ENCODE measurements at places on chromosomes 16 and 17. TPM values are rescaled to one million over a fixed set of nuclear protein-coding genes. Genes with fewer than 3 reads are reported as not detected.

KCNH4 gene
- total RNA-seq = not detected

NOG gene
- not detected for total RNA-seq

CA4 gene
- total RNA-seq = 3.7 TPM

C16orf74 gene
- total RNA-seq = 0.51 TPM

ENDOV gene
- 12.8 TPM for total RNA-seq

CRLF3 gene
- total RNA-seq = 5.1 TPM

CCL17 gene
- not detected for total RNA-seq

KRTAP4-6 gene
- total RNA-seq = not detected

ZDHHC7 gene
- 43.7 TPM for total RNA-seq

ARSG gene
- 2.7 TPM for total RNA-seq

CEP295NL gene
- total RNA-seq = 1.6 TPM

SLC7A6 gene
- 42.4 TPM for total RNA-seq

DOC2A gene
- total RNA-seq = 0.38 TPM

EIF5A gene
- 263 TPM for total RNA-seq

RRAD gene
- 245 TPM for total RNA-seq

IGSF6 gene
- total RNA-seq = 2.3 TPM

ZFPM1 gene
- total RNA-seq = 9.6 TPM

LDAF1 gene
- total RNA-seq = 104 TPM

RPGRIP1L gene
- total RNA-seq = 2.8 TPM

MFSD6L gene
- total RNA-seq = not detected

TP53TG3B gene
- not detected for total RNA-seq

C16orf46 gene
- total RNA-seq = 1.5 TPM

TMIGD1 gene
- total RNA-seq = not detected

DECR2 gene
- 11.6 TPM for total RNA-seq

KRTAP9-3 gene
- not detected for total RNA-seq

SAMD14 gene
- total RNA-seq = 4.4 TPM

NPIPA8 gene
- total RNA-seq = 0.46 TPM

CA5A gene
- total RNA-seq = not detected

NHLRC4 gene
- 0.30 TPM for total RNA-seq

ADAP2 gene
- 6.8 TPM for total RNA-seq

CLEC3A gene
- total RNA-seq = not detected

APOBR gene
- 0.51 TPM for total RNA-seq

ITGA2B gene
- 1.7 TPM for total RNA-seq

RNF43 gene
- 1.6 TPM for total RNA-seq

KRT20 gene
- total RNA-seq = not detected

KRTAP4-5 gene
- not detected for total RNA-seq

KRTAP4-1 gene
- not detected for total RNA-seq

NPLOC4 gene
- total RNA-seq = 107 TPM

NPIPB2 gene
- 1.9 TPM for total RNA-seq

TADA2A gene
- 18.5 TPM for total RNA-seq

KCNJ18 gene
- total RNA-seq = not detected

CDK5R1 gene
- 1.5 TPM for total RNA-seq

KRTAP3-2 gene
- not detected for total RNA-seq

DPEP1 gene
- total RNA-seq = not detected

SPG7 gene
- total RNA-seq = 89.5 TPM

MON1B gene
- total RNA-seq = 21.3 TPM

KCNH6 gene
- not detected for total RNA-seq

LLGL2 gene
- 4.7 TPM for total RNA-seq

ZG16 gene
- not detected for total RNA-seq

MT1A gene
- 1.5 TPM for total RNA-seq

SLC13A2 gene
- total RNA-seq = not detected

SP6 gene
- 0.08 TPM for total RNA-seq

NLRC3 gene
- total RNA-seq = 0.67 TPM

MIS12 gene
- total RNA-seq = 12.5 TPM

PRSS33 gene
- not detected for total RNA-seq

FASN gene
- 22.9 TPM for total RNA-seq

TERB1 gene
- total RNA-seq = not detected

Data from cardiac septum (tissue), 1 donor.